BJ (cell line): ENCODE measurements at places on chromosomes 16 and 17.

GRCh38 chr16:64580558-64580957 lies 541.3 kb downstream of the CDH11 start:
- no peak for DNase-seq

- no peak for DNase-seq
These were observed 489.3 kb upstream of the SOX9 start for GRCh38 chr17:71631483-71631882.

DNA sequence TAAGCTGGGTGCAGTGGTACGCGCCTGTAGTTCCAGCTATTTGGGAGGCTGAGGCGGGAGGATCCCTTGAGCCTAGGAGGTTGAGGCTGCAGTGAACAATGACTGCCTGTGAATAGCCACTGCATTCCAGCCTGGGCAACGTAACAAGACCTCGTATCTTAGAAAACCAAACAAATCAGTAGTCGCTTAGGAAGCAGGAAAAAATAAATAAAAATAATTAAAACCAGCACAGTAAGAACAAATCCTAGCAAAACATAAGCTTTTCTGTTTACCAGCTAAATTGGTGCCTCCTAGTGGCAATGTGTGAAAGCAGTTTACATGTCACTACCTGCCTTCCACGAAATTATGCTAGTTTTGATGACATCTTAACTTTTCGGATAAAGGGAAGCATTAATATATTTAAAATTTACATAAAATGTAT lies 1.3 kb downstream of the ARMC5 start:
- DNase-seq, result no peak

DNA sequence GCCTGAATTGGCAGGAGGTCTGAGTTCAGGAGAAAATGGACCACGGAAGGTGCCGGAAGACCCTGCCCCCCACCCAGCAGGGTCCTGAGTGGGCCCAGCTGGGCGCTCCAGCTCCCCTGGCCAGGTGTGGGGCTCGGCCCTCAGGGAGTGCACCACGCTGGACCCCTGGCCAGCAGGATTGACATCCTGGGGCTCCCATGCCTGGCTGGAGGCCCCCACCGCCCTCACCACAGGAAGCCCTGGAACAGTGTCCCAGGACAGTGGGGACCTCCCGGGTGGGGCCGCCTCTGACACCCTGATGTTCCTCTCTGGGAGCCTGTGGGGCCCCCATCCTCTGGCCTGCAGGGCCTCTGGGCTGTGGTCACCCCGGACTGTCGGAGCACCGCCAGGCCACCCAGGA lies 28.1 kb upstream of the CACNA1H start:
- no peak for DNase-seq

DNA sequence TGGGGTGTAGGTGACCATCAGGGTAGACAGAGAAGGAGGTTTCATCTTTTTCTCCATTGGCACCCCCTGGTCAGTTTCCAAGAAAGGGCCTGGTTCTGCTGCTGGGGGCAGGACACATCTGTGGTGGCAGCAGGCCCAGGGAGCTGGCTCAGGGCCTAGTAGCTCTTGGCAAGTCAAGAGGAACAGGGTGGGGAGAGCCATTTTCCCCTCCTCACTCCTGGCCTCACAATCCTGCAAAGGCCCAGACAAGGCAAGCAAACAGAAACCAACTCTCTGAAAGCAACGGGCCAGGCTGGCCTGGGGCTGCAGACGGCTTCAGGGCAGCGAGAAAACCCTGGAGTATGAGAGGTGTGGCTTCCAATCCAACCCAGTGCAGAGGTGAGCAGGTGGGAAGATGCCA lies 192.9 kb upstream of the DYNLRB2 start:
- no peak for DNase-seq

DNA sequence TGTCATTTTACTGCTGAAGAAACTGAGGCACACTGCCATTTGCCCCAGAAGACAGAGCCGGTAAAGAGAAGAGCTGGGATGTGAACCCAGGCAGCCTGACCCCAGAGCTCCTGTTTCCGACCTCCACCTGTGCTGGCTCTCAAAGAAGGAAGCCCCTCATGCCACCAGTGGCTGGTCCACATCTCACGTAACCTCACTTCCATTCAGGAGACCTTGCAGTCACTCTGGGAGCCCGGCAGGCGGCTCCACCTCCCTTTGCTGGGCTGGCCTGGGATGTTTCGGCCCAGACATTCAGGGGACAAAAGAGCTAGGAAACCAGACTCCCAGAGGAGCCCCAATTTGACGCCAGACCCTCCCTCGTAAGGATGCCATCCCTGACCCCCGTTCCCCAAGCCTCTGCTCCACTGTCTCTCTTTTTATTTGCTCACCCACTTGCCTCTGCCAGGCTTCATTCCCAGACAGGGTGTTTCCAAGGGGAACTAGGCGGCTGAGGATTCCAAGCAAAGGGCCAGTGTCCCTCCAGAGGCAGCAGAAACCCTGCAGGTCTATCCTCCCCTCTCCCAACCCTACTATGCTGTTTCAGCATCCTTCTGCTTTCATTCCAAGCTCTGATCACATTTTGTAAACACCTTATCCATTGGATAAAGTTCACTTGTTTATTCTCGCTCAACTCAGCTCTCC lies 2.8 kb downstream of the TAF1C start:
- no peak for DNase-seq

DNA sequence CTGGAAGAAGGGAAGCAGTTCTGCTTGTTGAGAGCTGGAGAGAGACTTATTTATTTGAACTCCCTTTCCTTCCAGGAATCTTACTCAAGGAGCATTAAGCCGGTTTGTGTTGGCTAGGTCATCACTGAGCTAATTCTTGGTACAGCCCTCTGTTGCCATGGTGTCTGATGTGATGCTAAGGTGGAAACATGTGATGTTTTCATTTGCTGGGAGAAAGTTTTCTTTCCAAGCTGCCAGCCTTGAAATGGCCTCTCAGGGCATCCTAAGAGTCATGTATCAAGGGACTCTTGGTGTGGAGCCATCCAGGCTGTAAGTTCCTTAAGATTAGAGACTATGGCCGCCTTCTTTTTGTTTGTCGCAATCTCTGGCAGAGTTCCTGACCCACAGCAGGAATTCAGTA lies 4.2 kb downstream of the PSKH1 start:
- DNase-seq, result no peak

DNA sequence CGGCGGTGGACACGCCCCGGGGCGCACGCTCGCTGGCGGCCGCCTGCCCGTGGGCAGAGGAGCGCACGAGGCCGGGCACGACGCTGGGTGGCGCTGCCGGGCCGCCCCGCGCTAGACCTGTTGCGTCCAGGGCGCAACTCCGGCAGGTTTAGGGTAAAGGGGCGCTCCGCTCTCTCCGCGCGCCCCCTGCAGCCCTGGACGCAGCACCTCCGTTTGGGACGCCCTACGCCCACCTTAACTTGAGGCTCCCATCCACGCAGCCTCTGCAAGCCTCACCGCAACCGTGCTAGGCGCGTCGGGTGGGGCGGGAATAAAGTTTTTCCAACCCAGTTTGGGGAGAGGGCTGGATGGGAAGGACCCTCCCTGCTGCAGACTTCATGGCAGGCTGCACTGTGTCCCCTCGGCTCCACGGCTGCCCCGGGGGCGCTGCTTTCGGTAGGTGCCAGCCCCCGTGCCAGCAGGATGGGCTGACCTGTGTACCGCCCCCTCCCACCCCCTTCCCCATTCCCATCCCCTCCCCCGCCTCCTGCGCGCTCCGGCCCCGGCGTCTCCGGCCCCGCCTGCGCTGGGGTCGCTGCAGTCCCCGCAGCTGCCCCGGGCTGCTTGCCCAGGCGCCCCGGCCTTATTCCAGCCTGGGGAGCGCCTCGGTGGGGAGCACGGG lies at the start of gene SYT17:
TSS of gene SYT17 (plus strand) at position 531 of the 661 bp plus-strand sequence. CDS start 407 bp downstream, outside the sequence.
- DNase-seq, result no peak

DNA sequence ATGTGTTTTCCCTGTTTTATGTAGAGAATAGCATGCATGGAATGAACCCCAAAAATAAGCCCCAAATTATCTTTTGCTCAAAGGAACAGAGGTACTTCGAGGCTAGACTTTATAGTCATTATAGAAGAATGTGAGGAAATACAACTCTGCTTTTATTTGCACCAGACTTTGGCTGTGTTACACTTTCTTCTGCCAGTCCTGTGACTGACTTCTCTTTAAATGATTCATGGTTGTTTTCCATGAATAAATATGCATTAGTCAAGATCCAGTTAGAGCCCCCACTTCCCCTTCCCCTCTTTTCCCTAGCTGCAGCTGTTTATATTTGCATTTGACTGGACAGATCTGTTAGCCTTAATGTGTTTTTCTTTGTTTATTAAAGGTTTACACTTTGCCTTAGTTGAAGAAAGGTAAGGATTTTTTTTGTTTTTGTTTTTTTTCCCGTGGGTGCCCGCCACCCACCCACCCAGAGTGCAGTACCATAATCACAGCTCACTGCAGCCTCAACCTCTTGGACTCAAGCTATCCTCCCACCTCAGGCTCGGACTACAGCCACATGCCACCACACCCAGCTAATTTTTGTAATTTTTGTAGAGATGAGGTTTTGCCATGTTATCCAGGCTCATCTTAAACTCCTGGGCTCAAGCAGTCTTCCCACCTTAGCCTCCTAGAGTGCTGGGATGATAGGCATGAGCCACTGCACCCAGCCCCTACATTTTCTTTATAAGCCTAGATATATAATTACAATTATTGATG lies 152.6 kb downstream of the CYB561 start:
- peak; percentile 55 for DNase-seq

- no peak for DNase-seq
These were observed 363.2 kb downstream of the SNX29 start for GRCh38 chr16:12339686-12340085.

- DNase-seq, result no peak
These were observed 8.6 kb downstream of the LRRC59 start for GRCh38 chr17:50388728-50389127.

DNA sequence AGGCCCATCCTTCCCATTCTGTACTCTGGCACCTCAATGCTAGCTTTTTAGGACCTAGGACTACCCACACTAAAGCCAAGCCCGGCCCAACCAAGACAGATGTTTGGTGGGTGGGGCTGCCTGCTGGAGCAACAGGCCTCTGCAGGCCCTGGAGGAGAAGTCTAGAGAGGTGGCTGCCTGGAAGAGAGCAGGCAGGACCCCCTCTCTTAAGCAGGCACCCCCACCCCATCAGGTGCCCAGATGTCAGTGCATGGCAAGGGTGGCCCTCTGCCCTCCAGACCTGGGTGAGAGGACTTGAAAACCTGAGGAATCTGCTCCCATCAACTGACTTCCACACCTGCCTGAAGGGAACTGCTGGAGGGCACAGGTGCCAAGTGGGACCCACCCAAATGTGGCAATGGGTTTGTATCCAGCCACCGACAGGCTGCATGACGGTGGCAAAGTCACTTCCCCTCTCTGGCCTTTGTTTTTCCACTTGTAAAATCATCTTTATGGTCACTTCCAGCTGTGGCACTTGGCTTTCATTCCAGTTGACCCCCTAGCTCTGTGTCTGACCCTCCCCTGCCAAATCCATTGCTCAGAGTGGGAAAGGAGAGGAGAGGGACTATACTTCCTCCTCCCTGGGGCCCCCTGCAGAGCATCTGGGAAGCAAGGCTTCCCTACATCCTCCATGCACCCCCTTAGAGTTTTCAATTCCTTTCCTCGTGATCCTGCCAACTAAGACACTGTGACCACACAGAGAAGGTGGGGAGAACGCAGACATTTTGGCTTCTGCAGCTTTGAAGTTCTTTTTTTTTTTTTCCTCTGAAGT lies 1.7 kb upstream of the STAT5A start:
- DNase-seq, result no peak

DNA sequence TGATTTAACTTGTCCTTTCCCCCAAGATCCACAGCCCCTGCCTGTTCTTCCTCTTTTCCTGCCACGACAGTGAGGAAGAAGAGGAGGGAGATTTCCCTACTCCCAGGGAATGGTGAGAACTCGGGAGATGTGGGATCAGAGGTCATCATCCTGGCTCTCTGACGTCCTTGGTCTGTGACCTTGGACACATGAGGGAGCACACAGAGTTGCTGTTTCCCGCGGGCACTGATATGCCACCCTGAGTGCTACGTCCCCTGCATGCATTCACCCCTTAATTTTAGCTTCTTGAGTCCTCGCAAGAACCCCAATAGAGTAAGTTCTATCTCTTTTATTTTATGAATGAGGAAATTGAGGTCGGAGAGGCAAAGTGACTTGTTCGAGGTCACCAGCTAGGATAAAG lies 85.4 kb downstream of the BMERB1 start:
- no peak for DNase-seq

DNA sequence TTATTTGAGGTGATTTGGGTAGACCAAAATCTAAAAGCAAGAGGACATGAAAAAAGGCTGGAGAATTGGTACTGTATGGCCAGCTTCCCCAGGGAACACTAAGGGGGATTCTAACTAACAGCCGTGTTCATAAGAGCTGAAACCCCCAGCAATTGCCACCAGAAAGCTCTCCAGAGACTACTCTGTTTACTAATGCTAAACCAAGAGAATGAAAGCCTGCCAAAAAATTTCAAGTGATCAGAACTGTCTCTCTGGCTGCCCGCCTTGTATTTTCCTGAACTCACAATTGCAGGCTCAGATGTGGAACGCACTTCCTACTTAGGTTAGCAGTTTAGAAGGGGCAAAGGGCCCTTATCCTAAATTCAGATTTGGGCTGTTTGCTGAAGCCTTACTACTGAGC lies 24.1 kb downstream of the MYH10 start:
- no peak for DNase-seq

DNA sequence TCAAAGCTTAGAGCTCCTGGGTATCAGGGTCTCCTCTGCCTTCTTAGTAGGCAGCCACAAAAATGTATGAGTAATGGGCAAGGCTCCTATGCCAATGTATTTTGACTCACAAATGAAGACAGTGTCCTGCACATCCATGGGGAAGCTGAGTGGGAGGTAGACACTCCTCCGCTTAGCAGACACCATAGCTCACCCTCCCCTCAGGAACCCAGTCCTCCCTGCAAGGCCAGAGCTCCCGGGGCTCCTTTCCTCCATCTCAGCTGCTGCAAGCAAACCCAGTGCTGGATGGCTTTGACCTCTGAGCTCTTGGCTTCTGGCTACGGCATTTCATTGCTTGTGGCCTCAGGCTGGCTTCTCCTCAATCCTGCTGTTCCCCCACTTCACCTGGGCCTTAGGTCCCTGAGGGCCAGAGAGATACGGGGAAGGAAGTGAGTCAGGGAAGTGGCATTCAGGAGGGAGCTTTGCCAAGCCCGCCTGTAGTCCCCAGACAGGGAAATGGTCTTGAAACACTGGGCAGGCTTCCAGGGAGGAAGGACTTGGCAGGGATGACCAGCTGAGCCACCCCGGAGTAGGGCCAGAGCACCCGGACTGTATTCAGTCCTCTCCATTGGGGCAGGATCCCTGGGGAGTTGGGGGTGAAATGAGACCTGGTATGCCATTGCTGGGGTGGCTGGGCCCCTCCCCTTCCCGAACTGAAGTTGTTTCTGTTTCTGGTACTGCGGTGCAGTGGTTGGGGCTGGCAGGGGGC lies 4.5 kb downstream of the ABCC3 start:
- DNase-seq, result peak; percentile 75

GRCh38 chr17:52294301-52294700 lies 135.8 kb upstream of the CA10 start:
- DNase-seq, result no peak

DNA sequence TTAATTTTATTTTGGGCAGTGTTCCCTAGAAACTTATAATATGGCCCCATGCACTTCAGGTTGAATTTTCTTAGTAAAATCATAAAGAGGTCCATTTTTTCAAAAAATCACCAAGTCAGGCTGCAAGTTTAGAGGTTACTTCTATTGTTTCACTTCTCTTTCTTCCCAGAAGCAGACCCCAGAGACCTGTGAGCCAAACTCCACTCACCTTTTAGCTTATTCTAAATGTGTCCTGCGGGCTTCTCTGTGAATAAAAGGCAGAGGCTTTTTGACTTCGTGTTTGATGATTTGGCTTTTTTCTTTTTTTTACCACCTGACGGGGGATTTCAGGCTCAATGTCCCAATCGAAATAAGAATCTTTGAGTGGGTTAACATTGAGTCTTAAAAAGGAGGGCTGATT lies 7.4 kb downstream of the PRKCB start:
- DNase-seq, result no peak

GRCh38 chr17:21058098-21058893 lies 15.5 kb upstream of the USP22 start:
- DNase-seq, result no peak

- no peak for DNase-seq
These were observed 55.4 kb downstream of the TNRC6C start for GRCh38 chr17:78013683-78014467.
